Effector memory CD8-positive, alpha-beta T cell (primary cell): ENCODE measurements at places on chromosomes 5 and 9.

DNA sequence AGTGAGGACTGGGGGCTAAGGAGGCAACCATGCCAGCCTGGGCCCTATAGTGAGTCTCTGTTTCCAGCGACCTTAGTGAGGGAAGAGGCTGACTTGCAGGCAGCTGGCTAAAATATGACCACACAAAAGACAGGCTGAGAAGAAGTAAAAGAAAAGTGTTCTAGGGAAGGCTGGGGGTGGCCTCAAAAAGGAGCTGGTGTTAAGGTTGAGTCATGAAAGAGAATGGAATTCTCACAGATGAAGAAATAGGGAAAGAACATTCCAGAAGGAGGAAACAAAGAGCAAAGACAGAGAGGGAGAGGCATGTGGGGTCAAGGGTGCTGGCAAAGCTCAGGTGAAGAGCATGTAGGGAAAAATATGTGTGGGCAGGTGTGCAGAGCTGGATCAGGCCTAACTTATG, 302.7 kb upstream of the RFX3 start:
- H3K27ac ChIP-seq, result no peak overlapping the region
- H3K4me3 ChIP-seq, result no peak overlapping the region
- H3K27me3 ChIP-seq, result no peaks in the 10 kb centered on the region
- no peaks in the 10 kb centered on the region for H3K4me1 ChIP-seq

DNA sequence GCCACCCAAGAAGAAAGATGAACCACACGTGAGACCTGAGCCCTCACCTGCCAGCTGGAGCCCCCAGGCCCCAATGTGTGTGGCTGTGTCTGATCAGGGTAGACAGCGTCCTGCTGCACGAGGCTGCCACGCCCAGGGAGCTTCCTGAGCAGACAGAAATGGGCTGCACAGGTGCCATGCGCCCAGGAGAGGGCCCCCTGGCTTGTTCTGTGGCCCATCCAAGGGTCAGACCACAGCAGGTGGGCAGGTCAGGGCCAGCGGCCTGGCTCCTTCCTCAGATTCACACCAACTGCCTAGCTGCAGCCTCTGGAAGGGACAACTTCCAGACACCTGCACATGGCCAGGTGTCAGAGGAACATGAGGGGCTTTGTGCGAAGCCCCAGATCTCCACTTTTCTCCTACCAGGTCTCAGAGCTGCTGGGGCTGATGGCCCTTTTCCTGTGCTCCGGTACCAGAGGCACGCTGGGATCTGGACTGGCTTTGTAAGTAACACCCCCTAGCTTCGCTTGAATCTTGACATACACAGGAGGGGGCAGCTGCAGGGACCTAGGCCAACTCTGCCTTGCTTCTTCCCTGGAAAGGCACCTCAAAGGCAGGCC, 10.8 kb downstream of the SARDH start:
- H3K4me1 ChIP-seq, result peaks cover 7% of the 10 kb centered on the region
- peaks cover 10% of the 10 kb centered on the region for H3K27me3 ChIP-seq
- no peak overlapping the region for H3K4me3 ChIP-seq
- no peak for DNase-seq
- peak overlapping the region; percentile 13 for H3K27ac ChIP-seq

DNA sequence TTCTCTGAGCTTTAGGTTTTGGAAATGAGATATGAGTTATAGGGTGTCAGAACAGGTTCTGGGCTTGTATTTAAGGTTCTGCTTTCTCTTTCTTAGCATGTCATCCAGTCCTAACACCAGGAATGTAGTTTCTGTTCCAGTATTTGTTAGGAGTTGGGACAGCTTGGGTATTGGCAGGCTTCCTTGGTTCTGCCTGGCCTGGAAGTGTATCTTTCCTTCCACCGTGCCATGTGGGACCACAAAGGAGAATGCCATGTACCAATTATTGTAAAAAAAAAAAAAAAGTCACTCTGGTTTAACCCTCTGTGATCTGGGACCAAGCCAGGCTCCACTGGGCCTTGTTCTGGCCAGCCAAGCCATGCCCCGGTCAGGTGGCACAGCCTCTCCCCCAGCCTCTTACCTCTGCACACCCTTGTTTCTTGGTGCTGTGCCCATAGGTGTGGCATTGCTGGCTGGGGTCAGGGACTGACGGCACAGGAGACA, 47.8 kb downstream of the ARHGAP26 start:
- no peaks in the 10 kb centered on the region for H3K27me3 ChIP-seq
- H3K27ac ChIP-seq, result peak overlapping the region; percentile 38
- peaks cover 7% of the 10 kb centered on the region for H3K36me3 ChIP-seq
- peaks cover 64% of the 10 kb centered on the region for H3K4me1 ChIP-seq
- H3K4me3 ChIP-seq, result no peak overlapping the region
- no peak for DNase-seq

DNA sequence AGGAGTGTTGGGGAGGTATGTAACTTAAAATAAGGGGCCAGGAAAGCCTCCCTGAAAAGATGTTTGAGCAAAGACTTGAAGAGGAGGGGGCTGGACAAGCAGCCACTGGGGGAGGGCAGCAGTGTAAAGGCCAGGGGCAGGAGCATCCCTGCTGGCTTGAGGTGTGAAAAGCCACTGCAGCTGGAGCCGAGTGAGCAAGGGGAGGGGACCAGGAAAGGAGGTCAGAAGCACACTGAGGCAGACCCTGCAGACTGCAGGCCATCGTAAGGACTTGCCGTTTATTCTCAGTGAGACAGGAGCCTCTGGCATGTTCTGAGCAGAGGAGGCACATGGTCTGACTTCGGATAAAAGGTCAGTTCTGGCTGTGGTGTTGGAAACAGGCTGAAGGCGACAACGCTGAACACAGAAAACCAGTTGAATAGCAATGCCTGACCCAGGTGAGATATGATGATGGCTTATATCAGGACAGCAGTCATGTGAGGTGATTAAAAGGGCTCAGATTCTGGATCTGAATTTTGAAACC, 10.2 kb upstream of the ERGIC1 start:
- H3K36me3 ChIP-seq, result peaks cover 2% of the 10 kb centered on the region
- H3K27ac ChIP-seq, result no peak overlapping the region
- no peak for DNase-seq

GRCh38 chr5:180286-180918, 10.9 kb upstream of the LRRC14B start:
- no peak overlapping the region for H3K27ac ChIP-seq
- peaks cover 35% of the 10 kb centered on the region for H3K27me3 ChIP-seq
- no peak overlapping the region for H3K4me3 ChIP-seq
